ENCODE measurements at places on chromosomes 3 and 15.

DNA sequence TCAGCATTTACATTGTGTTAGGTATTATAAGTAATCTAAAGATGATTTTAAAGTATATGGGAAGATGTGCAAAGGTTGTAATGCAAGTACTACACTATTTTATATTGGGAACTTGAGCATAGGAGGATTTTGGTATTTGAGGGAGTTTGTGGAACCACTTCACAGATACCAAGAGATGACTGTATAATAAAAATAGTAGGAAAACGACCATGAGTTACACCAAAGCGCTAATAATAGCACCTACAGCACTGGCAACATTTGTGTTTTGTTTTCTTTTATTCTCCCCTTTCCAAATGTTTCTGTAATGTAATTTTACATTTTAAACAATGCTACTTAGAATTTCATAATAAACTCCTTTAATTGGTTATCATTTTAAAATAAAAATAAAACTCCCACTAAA lies 10.5 kb downstream of the CNBP start:
- no peak for DNase-seq

DNA sequence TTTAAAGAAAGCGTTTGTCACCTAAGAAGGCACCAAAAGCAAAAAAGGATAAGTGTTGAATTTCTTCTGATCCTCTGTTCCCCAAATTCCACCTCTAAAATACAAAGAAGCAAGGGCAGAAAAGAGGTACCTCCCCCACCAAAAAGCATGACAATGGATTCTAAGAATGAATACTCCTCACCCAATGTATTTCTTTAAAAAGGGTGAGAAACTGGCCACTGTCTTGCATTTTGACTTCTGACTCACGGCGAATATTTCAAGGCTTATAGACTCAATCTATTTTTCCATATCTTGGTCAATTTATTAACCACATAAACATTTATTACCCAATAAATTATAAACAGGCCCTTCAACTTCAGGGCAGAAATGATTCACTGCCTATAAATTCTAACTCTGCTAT lies 131.1 kb downstream of the NR1I2 start:
- no peak for DNase-seq

GRCh38 chr3:18237251-18238005 lies 187.7 kb downstream of the SATB1 start:
- DNase-seq = no peak

DNA sequence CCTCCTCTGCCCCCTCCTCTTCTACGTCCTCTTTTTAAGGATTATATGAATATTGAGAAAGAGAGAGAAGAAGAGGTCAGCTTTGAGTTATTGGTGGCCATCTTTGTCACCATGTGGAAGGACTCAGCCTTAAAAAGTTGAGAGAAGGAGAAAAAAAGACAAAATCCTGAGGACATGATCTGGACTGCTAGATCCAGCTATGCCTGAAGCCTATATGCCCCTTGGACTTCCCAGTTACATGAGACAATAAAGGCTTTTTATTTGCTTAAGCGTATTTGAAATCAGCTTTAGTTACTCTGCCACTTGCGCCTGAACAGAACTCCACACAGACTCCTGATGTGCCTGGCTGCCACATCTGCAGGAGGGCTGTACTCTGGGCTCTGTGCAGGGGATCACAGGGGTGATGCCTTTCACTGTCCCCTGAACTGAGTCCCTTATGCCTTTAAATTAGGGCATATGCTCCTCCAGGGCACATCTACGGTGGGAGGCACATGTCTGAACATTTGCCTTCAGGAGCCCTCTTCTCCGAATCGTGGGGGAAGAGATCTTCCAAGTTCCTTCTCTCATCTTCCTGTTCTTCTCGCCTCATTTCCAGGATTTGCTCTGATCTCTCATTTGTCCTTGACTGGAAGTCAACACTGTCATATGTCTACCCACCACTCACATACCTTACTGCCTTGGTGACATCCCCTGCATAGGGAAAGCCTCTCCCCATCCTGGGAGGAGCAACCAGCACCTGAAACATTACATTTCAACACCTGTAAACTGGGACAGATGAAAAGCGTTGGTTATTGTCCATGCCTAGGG lies 14.0 kb upstream of the PLA2G4E start:
- DNase-seq = no peak

GRCh38 chr3:71657831-71658530 lies 67.2 kb downstream of the EIF4E3 start:
- DNase-seq = no peak

DNA sequence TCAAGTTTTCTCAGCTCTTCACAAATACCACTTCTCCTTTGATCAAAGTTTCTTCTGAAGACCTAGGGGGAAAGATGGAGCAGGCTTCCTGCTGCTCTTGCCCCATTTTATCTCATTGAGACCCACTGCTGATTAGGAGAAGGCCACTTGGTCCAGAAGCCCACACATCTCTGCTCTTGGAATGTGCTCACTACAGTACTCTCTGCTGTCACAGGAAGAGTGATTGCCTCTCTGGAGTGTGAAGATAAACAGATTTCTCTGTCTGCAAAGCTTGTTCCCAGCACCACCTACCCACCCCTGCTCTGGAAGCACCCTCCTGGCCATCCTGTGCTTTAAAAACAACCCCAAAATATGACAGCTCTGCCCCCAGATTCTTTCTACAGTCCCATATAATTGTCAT lies 41.3 kb upstream of the PRTG start:
- no peak for DNase-seq

- DNase-seq = no peak
These were observed 20.4 kb downstream of the CEP97 start for GRCh38 chr3:101744811-101745210.

- DNase-seq = no peak
These were observed 15.2 kb downstream of the TPM1 start for GRCh38 chr15:63057468-63058345.

DNA sequence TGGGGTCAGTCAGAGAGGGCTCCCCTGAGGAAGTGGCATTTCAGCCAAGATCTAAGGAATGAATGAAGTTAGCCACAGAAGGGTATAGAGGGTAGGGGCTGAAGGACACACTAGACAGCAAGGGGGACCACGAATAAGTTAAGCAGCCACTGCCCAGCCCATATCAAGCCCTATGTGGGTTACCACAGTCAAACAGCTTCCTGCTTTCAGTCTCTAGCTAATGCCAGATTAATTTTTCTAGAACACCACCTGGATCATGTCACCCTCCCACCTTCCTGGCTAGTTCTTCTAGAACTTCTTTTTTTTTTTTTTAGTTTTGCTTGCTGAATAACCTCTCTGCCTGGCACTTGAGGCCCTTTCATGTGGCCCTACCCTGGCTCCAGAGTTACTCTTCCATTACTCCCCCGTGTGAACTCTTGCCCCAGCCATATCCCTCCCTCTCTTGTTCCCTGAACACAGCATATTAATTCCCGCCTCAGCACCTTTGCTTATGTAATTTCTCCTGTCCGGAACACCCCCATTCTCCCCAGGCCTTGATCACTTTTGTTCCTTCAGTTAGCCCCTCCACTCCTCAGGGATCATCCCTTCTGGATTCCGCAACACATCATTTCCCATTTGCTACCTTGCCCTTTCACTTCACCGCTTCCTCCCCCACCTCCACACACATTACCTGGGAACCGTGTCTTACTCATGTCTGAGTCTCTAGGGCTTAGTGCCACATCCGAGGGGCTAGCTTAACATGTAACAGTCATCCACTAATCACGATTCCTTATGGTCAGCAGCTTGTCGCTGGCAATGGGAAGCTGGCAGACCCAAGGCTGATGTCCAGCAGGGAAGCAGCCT lies 20.6 kb upstream of the BNC1 start:
- no peak for DNase-seq

DNA sequence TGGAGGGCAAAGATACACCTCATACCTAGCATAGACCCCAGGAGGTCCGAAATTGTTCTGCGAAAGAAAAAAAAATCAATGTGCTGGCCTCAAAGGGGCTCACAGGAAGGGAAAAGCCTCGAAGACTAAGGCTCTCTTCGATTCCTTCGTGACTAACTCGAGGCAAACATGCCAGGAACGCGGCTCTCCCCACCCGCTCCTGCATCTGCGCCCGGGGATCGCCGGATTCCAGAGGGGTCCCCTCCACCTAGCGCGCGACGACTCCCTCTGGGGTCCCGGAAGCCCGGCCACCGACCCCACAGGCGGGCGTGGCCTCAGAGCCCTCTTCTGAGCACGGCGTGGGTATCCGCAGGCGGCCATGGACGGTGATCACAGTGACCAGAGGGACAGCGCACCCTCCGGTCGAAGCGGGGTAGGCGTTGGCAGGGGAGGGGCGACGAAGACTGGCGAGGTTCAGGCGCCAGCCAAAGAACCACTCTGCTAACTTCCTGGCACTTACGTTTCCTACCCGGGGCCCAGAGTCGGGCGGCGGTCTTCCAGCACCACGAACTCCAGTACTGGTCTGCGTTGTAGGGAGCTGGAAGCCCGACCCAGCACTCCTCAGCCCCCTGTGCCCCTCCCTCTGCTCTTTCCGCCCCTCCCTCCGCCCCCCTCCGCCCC lies 515 bp upstream of the EIF3J start:
- peak; percentile 62 for DNase-seq

GRCh38 chr15:59005579-59005978 lies 18.1 kb downstream of the RNF111 start:
- no peak for DNase-seq

- DNase-seq = no peak
These were observed 541.3 kb downstream of the UNC13C start for GRCh38 chr15:54519577-54519976.

- DNase-seq = no peak
These were observed 106.8 kb upstream of the SLC7A14 start for GRCh38 chr3:170692720-170693119.

DNA sequence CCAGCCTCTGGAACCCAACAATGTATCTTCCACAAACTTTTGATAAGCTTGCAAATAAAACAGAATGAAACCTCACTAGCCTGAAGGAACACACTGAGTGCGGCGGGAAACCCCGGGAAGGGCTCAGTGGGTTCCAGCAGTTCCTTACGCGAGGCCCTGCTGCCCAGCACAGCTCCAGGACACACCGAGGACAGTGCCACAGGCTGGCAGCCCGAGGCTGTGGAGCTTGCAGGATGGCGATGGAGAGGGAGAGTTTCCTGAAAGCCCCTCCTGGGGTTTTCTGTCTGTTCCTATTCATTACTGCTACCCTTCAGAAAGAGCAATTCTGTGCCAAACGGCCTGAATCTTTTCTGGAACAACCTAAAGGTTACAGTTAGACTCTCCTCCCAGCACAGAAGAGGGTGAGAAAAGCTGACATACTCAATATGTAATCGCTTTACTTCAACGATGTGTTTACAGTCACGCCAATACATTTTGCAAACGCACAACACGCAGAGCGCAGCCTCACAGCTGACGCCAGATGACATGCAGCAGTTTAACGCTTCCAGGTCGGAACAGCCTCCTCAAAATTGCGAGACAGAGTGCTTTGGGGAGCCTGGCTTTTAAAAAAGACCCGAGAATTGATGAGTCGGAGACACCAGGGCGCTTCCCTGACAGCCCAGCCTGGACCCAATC lies 57.1 kb upstream of the RPL32 start:
- no peak for DNase-seq

GRCh38 chr3:49566312-49566711 lies 12.0 kb downstream of the BSN start:
- no peak for DNase-seq

GRCh38 chr3:50170689-50171088 lies 15.6 kb downstream of the SEMA3F start:
- DNase-seq = no peak

DNA sequence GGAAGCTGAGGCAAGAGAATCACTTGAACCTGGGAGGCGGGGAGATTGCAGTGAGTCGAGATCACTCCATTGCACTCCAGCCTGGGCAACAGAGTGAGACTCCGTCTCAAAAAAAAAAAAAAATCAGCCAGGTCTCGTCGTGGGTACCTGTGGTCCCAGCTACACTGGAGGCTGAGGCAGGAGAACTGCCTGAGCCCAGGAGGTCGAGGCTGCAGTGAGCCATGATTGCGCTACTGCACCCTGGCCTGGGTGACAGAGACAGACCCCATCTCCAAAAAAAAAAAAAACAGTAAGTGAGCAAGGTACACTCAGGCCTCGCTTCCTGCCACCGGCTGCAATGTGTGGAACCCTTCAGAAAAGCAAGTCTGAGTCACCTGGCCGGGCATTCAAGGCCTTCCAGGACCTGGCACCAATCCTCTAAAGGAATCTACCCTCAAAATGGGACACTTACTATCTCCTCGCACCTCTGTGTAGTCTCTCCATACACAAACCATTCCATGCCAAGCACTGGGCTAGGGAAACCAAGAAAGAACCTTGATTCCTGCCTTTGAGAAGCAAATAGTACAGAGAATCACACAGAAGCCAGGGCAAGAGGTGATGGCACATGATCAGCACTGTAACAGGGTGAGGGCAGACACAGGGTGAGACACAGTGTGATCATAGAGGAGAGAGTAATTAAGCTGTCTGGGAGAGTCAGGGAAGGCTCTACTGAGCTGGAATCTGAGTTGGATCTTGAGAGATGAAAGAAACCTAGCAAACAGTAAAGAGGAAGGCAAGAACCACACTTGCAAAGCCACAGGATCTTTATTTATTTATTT lies 9.7 kb downstream of the SCAMP2 start:
- no peak for DNase-seq

DNA sequence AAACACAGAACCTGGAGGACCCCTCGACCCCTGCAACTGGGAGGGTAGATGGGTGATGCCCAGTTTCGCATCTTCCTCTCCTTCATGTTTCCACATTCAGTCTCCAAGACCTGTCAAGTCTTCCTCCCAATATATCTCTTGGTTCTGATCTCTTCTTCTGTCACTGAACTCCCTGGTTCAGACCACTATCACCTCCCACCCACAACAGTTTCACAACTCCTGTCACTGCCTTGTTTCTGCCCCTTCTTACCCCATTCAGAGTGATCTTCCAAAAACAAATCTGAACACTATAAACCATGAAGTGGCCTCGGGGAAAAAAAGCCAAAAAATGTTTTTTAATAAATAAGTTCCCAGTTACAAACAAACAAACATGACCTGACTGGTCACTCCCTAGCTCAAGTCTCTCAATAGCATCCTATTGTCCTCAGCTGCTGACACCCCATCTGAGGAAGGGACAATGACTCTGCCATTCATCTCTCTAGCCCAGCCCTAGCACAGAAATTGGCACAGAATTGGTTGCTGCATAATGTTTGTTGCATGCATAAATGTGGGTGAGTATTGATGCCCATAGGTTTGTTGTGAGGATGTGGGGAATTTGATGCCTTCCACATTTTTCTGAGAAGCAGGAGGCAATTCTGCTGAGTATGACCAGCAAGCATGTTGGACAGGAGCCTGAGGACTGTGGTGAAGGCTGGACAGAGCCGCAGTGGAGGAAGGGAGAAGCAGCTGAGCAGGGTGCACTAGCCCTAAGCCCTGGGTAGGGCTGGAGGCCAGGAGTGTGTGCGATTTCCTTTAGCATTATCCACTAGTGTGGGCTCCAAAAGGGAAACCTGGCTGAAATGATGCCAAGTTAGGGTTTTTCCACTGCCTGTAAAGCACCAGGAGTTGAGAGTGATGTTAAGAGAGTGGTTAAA lies 12.2 kb upstream of the XYLB start:
- DNase-seq = no peak

- no peak for DNase-seq
These were observed 10.5 kb upstream of the CTSH start for GRCh38 chr15:78955355-78955754.

GRCh38 chr15:43423793-43424192 lies 52.9 kb downstream of the TUBGCP4 start:
- DNase-seq = no peak
